ENCODE measurements at places on chromosomes 6 and 20. TPM values are rescaled to one million over a fixed set of nuclear protein-coding genes. Genes with fewer than 3 reads are reported as not detected.
A peak's percentile ranks its signal among the peaks of the same experiment; 100 is the strongest.

- no peaks in the 10 kb centered on the region for H3K36me3 ChIP-seq
- no peak for DNase-seq
- no peaks in the 10 kb centered on the region for H3K27me3 ChIP-seq
- H3K27ac ChIP-seq = no peak overlapping the region
- no peaks in the 10 kb centered on the region for H3K4me1 ChIP-seq
- H3K4me3 ChIP-seq = no peak overlapping the region
These were observed 26.8 kb downstream of the FBXL4 start for GRCh38 chr6:98920904-98921431.

DNA sequence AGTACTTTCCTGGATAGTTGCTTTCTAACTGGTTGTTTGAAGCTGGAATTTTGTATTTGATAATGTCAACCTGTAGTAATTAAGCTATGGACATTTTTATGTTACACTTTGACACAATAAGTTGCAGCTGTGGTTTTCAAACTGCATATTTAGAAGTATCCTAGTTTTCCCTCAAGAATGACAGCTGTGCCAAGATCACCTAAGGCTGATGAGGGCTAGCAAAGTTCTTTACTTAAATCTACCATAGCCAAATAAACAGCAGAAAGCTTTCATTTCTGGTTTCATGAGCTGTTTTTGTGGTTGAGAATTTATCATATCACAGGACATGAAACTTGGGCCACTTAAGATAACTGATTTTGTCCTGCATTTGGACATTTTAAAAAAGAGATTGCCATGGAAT lies 30.6 kb downstream of the FAM229B start:
- H3K4me1 ChIP-seq = peaks cover 4% of the 10 kb centered on the region
- no peaks in the 10 kb centered on the region for H3K27me3 ChIP-seq
- H3K36me3 ChIP-seq = no peaks in the 10 kb centered on the region
- no peak overlapping the region for H3K27ac ChIP-seq
- H3K4me3 ChIP-seq = no peak overlapping the region

Gene C20orf141
- not detected for polyA plus RNA-seq

DNA sequence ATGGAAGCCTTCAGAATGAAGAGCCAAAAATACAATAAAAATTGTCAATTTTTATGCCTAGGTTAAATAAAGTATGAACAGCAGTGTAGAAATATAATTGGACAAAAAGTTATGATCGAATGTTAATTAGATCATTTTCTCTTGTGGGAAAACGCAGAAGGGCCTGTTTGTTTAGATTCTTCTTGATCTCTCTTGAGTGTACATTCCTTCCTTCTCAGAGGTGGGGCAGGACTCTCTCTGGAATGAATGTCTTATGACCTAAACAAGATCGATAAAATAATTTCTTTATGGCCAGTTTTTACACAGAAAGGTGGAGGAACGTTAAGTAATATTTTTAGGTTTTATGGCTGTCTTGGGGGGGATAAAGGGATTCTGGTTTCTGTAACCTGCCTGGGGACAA lies 500.1 kb upstream of the MARCKS start:
- H3K4me3 ChIP-seq = no peak overlapping the region
- no peaks in the 10 kb centered on the region for H3K4me1 ChIP-seq
- no peaks in the 10 kb centered on the region for H3K36me3 ChIP-seq
- H3K27me3 ChIP-seq = no peaks in the 10 kb centered on the region
- H3K27ac ChIP-seq = no peak overlapping the region

DNA sequence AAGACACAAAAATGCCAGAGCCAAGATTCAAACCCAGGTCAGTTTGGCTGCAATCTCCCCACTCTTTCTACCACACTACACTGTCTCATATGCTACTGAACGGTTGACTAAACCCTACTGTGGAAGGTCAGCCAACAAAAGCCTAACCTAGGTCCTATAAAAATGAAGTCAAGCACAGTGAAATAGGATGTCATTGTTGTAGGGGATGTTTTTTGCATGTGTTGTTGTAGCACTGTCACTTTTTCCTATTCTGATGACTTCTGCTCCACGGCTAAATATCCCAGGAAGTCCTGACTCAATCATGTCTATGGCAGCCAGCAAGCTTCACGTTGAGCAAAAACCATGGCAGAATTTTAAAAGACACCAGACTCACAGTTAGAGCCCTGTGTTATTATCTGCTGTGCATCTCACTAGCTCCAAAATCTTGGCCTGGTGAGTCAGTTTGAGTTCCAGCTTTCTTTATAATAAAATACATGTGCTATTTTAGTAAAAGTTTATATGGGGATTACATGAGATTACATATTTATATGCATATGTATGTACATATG lies 322.1 kb upstream of the NT5E start:
- no peak overlapping the region for H3K4me3 ChIP-seq
- H3K27me3 ChIP-seq = no peaks in the 10 kb centered on the region
- no peak for DNase-seq
- no peaks in the 10 kb centered on the region for H3K4me1 ChIP-seq
- H3K27ac ChIP-seq = no peak overlapping the region
- H3K36me3 ChIP-seq = no peaks in the 10 kb centered on the region

Gene TMEM200A
- not detected for polyA plus RNA-seq

DNA sequence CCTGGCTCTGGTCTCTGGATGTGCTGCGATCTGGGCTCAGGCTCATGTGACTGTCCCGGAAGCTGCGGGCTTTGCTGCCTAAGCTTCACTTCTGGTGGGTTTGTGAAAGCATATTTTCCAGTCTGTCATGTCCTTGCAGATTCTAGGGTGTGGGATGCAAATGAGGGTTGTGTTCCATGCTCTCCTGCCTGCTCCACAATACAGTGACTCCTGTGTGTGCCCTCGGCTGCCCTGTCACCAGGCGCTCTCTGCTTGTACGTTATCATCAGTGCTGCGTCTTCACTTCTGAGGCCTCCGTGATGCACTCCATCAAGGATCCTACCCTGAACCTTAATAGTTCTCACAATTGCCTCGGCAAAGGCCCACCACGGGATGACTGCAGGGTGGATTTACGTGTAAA lies 84.2 kb downstream of the TTLL2 start:
- H3K36me3 ChIP-seq = no peaks in the 10 kb centered on the region
- DNase-seq = no peak

GRCh38 chr20:22569353-22569752 lies 15.0 kb downstream of the FOXA2 start:
- H3K36me3 ChIP-seq = no peaks in the 10 kb centered on the region
- no peaks in the 10 kb centered on the region for H3K4me1 ChIP-seq
- peaks cover 99% of the 10 kb centered on the region for H3K27me3 ChIP-seq
- DNase-seq = no peak
- no peak overlapping the region for H3K4me3 ChIP-seq
- no peak overlapping the region for H3K27ac ChIP-seq

- H3K4me1 ChIP-seq = no peaks in the 10 kb centered on the region
- no peaks in the 10 kb centered on the region for H3K27me3 ChIP-seq
- DNase-seq = no peak
- H3K4me3 ChIP-seq = no peak overlapping the region
- H3K36me3 ChIP-seq = peaks cover 7% of the 10 kb centered on the region
These were observed 115.1 kb downstream of the BTBD9 start for GRCh38 chr6:38524436-38525145.

- no peaks in the 10 kb centered on the region for H3K4me1 ChIP-seq
- no peaks in the 10 kb centered on the region for H3K36me3 ChIP-seq
- DNase-seq = no peak
- H3K27ac ChIP-seq = no peak overlapping the region
- H3K27me3 ChIP-seq = no peaks in the 10 kb centered on the region
These were observed 100.2 kb upstream of the SLC35B3 start for GRCh38 chr6:8535519-8535918.

DNA sequence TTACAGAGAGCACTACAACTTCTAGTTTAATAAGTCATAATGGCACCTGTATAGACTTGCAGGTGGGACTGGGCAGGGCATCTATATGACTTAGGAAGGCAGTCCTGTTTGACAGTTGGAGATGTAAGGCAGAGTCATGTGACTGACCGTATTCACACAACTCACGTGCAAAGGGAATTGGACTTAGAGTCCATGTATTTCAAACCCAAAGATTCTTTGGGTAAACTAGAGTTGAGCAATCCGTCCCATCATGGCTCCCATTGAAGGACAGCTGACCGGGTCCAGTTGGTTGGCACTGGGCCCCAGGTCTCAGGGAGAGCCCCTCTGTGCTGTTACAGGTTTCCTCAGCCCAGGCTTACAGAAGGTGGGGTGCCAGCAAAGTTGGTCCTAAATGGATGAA lies 121.9 kb downstream of the ARID1B start:
- H3K4me3 ChIP-seq = no peak overlapping the region
- DNase-seq = no peak
- H3K4me1 ChIP-seq = no peaks in the 10 kb centered on the region
- H3K27ac ChIP-seq = no peak overlapping the region

DNA sequence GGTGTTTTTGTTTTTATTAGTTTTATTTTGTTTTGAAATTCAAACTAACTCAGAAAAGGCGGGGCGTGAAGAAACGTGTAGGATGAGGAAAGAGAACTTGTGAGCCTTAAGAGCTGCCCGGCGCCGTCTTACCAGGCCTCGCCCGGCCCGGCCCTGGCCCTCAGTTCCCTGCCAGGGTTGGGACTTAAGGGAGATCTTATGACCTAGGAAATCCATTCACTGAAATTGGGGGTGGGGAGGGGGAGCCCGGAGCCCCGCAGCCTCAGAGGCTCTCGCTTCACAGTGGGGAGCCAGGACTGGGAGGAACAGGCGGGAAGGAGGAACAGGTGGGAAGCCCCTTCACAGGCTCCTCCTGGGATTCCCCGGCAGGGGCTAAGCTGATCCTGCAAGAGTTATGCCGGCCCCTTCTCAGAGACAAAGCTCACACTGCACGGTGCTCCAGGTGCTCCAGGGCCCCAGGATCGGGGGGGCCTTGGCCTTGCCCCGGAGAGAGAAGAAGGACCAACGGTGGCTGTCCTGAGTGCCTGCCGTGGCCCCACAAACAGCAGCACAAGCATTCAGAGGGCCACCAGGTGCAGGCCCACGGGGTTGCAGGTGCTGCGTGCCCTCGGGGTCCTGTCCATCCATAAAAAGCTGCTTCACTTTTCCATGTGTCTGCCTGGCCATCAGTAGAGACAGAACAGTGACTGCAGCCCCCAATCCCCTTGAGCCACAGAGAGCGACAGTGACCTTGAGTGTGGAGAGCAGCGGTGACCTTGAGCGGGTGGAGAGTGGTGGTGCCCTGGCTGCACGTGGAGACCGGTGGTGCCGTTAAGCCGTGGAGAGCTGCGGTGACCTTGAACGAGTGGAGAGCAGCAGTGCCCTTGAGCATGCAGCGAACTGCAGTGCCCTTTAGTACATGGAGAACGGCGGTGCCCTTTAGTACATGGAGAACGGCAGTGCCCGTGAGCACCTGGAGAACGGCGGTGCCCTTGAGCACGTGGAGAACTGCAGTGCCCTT lies 152.7 kb downstream of the DLL1 start:
- no peaks in the 10 kb centered on the region for H3K36me3 ChIP-seq
- H3K4me3 ChIP-seq = no peak overlapping the region
- no peak overlapping the region for H3K27ac ChIP-seq
- no peaks in the 10 kb centered on the region for H3K27me3 ChIP-seq
- no peaks in the 10 kb centered on the region for H3K4me1 ChIP-seq

Gene SNTA1
- 0.93 TPM for polyA plus RNA-seq

DNA sequence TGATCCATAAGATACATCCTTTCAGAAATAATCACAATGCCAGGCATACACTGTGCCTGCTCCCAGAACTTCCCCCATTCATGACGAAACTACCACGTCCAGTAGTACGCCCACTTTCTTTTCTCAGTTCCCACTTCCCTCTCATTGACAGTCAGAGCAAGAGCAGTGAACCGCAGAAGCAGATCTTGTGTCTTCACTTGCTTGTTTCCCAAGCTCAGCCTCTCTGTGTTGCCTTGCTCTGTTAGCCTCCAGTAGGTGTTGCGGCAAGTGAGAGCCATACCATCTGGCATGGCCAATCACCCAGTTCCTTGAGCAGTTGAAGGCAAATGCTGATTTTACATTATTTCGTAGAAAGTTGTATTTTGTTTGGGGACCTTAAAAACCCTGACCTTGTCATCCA lies 11.7 kb downstream of the UST start:
- H3K36me3 ChIP-seq = no peaks in the 10 kb centered on the region
- H3K4me1 ChIP-seq = peaks cover 44% of the 10 kb centered on the region
- H3K4me3 ChIP-seq = peak overlapping the region; percentile 29

DNA sequence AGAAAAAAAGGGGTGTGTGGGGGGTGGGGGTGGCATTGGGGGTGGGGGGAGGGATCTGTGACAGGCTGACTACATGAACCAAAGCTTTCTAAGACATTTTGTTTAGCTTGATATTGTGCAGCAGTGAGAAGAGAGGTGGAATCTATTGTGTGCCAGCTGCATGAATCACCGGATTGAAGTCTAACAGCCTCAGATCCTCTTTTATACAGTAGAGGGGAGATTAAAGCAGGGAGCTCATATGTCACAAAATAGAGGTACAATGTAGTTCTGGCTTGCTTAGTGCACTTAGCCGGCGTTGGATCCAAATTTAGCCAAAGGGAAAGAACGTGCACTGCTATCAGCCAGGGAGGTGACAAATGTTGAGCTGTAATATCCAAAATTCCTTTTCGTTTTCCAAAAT lies 404.2 kb upstream of the CITED2 start:
- H3K4me1 ChIP-seq = no peaks in the 10 kb centered on the region
- no peak overlapping the region for H3K4me3 ChIP-seq
- no peak for DNase-seq
- no peak overlapping the region for H3K27ac ChIP-seq
- no peaks in the 10 kb centered on the region for H3K27me3 ChIP-seq
- H3K36me3 ChIP-seq = no peaks in the 10 kb centered on the region

GRCh38 chr20:1184638-1185315 lies at the start of gene TMEM74B:
TSS of gene TMEM74B (minus strand) at chr20:1184981. CDS start at chr20:1183801, 1,180 bp downstream.
- H3K4me3 ChIP-seq = no peak within 1 kb of the TSS
- no peak for DNase-seq
- peaks cover 7% of the 10 kb centered on the region for H3K4me1 ChIP-seq
- no peaks in the 10 kb centered on the region for H3K36me3 ChIP-seq

- H3K27me3 ChIP-seq = no peaks in the 10 kb centered on the region
- no peaks in the 10 kb centered on the region for H3K4me1 ChIP-seq
- DNase-seq = no peak
- H3K27ac ChIP-seq = no peak overlapping the region
- no peaks in the 10 kb centered on the region for H3K36me3 ChIP-seq
- H3K4me3 ChIP-seq = no peak overlapping the region
These were observed 219.7 kb upstream of the SUPT3H start for GRCh38 chr6:45597424-45597823.

GRCh38 chr6:24376871-24377270 lies 19.0 kb upstream of the DCDC2 start:
- H3K27me3 ChIP-seq = no peaks in the 10 kb centered on the region
- no peak overlapping the region for H3K4me3 ChIP-seq
- H3K4me1 ChIP-seq = no peaks in the 10 kb centered on the region
- DNase-seq = no peak
- H3K36me3 ChIP-seq = no peaks in the 10 kb centered on the region
- no peak overlapping the region for H3K27ac ChIP-seq

- H3K27ac ChIP-seq = peak overlapping the region; percentile 95
- H3K36me3 ChIP-seq = no peaks in the 10 kb centered on the region
- DNase-seq = peak; percentile 99
These were observed 4.4 kb downstream of the CD83 start for GRCh38 chr6:14121936-14122344.

Gene CCM2L
- polyA plus RNA-seq = not detected

DNA sequence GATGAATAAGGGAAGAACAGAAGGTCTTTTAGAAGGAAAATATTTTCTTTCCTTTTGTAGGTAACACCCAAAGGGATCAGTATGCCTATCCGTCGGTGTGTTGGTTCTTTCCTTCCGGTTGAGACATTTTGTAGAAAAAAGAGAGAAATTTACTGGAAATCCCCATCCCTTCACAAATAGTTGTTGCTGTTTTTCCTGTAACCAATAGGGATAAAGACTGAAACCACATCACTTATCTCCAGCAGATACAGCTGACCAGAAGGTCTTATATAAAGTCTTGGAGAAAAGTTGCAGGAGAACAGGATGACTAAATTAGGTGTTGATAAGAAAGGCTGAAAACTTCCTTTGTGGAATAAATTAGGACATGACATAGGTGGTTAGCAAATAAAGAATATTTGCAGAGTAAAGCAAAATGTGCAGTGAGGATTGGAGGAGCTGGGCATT lies 14.8 kb upstream of the HLA-DRB1 start:
- no peaks in the 10 kb centered on the region for H3K27me3 ChIP-seq
- peak; percentile 83 for DNase-seq
- H3K27ac ChIP-seq = peak overlapping the region; percentile 46
- peak overlapping the region; percentile 36 for H3K4me3 ChIP-seq
- no peaks in the 10 kb centered on the region for H3K36me3 ChIP-seq

Measured in CD14-positive monocyte (primary cell).